ENCODE measurements at places on chromosomes 2 and 18. TPM values are rescaled to one million over a fixed set of nuclear protein-coding genes. Genes with fewer than 3 reads are reported as not detected.

Gene PLCD4
- total RNA-seq: 0.35 TPM

GRCh38 chr2:30147196-30147714, 448 bp downstream of the YPEL5 start:
- H3K4me1 ChIP-seq: peaks cover 63% of the 10 kb centered on the region
- no peak overlapping the region for H3K27ac ChIP-seq
- peaks cover 8% of the 10 kb centered on the region for H3K36me3 ChIP-seq
- DNase-seq: peak; percentile 54
- H3K4me3 ChIP-seq: peak overlapping the region; percentile 94

DNA sequence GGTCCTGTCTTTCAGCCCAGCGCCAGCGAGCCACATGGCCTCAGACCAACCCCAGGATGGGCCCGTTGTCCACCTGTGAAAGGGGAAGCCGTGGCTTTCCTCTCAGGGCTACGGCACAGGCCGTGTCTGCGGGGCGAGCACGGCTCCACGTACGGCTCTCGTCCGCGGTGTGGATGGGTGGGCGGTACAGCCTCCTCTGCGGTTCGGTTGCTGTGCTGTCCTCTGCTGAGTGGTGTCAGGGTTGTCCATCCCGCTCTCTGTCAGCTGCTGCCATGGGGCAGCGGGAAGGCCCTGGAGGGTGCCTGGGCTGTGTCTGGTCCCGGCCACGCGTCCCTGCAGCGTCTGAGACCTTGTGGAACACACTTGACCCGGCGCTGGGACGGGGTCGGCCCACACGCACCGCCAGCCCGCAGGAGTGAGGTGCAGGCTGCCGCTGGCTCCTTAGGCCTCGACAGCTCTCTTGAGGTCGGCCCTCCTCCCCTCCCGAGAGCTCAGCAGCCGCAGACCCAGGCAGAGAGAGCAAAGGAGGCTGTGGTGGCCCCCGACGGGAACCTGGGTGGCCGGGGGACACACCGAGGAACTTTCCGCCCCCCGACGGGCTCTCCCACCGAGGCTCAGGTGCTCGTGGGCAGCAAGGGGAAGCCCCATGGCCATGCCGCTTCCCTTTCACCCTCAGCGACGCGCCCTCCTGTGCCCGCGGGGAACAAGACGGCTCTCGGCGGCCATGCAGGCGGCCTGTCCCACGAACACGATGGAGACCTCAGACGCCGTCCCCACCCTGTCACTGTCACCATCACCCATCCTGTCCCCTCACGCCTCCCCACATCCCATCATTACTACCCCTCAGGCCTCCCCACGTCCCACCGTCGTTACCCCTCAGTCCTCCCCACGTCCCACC, 128.7 kb downstream of the NFATC1 start:
- peaks cover 81% of the 10 kb centered on the region for H3K4me1 ChIP-seq
- H3K4me3 ChIP-seq: peak overlapping the region; percentile 81
- H3K27ac ChIP-seq: peak overlapping the region; percentile 57
- H3K36me3 ChIP-seq: peaks cover 4% of the 10 kb centered on the region

GRCh38 chr2:206890179-206890578, 49.1 kb upstream of the CPO start:
- no peak overlapping the region for H3K4me3 ChIP-seq
- no peak overlapping the region for H3K27ac ChIP-seq
- no peaks in the 10 kb centered on the region for H3K27me3 ChIP-seq
- H3K4me1 ChIP-seq: no peaks in the 10 kb centered on the region

Gene IL1A
- 1.4 TPM for total RNA-seq

DNA sequence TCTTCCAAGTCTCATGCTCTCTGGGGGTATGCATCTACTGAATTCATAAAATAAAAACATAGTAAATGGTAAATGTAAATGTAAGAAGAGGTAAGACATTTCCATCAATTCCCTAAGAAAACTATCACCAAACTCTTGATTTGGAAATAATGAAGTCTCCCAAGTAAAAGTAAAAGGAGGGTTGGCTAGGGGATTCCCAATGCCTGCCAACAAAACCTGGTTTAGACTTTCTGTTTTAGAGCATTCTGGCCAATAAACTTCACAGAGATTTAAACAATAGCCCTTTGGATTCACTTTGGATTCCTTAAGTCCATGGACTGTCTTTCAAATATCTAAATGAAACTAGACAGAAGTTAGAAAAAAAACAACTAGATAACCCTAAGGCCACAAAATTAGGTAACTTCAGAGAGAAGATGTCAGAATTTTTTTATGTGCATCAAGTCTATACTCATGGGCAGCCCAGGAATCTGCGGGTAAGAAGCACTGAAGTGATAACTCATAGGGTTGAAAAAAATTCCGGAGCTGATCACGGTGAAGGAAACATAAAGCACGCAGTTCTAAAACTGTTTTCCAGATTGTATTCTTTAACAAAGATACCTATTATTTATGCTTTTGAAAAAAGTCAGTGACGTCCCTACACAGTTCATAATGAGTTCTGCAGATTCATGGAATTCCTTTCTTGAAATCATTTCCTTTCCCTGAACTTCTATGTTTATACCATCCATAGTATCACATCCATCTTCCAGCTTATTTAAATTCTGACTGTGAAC, 263.6 kb downstream of the AFF3 start:
- no peak overlapping the region for H3K4me3 ChIP-seq
- H3K27ac ChIP-seq: no peak overlapping the region
- H3K36me3 ChIP-seq: no peaks in the 10 kb centered on the region

DNA sequence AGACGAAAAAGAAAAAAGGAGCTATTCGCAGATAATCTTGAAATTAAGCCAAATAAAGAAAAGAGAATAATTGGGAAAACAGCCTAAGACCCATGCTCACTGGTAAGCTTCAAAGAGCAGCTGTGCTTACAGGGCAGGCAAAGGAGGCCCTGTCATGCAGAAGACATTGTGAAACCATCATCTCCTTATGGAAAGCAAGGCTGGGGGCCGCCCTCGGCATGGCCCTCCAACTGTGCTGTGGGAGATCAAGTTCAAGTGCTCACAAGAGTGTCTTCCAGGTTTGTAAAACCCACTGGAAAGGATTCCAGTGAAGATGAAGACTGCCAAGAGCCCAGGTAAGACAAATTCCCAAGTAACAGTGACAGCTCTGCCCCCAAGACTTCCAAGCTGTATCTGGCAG, 32.2 kb downstream of the ACVR1 start:
- no peaks in the 10 kb centered on the region for H3K27me3 ChIP-seq
- no peak overlapping the region for H3K27ac ChIP-seq
- DNase-seq: no peak
- peaks cover 25% of the 10 kb centered on the region for H3K4me1 ChIP-seq
- peaks cover 12% of the 10 kb centered on the region for H3K36me3 ChIP-seq

DNA sequence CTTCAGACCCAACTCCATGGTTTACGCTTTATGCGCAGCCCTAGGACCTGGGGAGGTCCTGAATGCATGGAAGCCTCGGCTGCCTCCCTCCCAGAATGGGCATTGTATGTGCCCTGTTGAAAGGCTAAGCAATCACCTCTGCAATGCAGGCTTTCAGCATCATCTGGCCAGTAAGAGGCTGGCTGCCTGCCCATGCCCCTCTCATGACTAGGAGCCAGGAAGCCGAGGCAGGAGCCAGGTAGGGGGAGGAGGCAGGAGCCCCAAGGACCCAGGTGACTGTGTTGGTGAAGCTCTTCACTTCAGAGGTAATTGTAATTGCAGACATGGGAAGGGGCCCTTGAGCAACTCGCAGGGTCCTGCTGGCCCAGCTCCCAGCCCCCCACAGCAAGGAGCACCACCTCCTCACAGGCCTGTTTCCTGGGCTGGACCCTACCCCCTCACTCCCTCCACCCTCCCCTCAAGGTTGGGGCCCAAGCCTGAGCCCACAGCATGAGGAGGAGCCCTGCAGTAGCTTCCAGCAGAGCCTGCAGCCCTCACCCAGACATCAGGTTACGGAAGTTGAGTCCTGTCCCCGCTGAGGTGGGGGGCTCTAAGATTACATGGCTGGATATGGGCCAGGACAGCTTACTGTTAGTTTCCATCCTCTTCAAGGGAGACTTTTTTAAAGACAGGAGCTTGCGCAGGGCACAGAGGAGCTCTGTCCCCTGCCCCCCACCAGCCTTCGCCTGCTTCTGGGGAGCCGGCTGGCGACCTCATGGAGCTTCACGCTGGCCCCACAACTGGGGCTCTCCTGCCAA, 21.9 kb downstream of the CRACDL start:
- peaks cover 33% of the 10 kb centered on the region for H3K4me1 ChIP-seq
- H3K36me3 ChIP-seq: no peaks in the 10 kb centered on the region
- H3K27ac ChIP-seq: no peak overlapping the region
- DNase-seq: no peak
- H3K4me3 ChIP-seq: no peak overlapping the region

DNA sequence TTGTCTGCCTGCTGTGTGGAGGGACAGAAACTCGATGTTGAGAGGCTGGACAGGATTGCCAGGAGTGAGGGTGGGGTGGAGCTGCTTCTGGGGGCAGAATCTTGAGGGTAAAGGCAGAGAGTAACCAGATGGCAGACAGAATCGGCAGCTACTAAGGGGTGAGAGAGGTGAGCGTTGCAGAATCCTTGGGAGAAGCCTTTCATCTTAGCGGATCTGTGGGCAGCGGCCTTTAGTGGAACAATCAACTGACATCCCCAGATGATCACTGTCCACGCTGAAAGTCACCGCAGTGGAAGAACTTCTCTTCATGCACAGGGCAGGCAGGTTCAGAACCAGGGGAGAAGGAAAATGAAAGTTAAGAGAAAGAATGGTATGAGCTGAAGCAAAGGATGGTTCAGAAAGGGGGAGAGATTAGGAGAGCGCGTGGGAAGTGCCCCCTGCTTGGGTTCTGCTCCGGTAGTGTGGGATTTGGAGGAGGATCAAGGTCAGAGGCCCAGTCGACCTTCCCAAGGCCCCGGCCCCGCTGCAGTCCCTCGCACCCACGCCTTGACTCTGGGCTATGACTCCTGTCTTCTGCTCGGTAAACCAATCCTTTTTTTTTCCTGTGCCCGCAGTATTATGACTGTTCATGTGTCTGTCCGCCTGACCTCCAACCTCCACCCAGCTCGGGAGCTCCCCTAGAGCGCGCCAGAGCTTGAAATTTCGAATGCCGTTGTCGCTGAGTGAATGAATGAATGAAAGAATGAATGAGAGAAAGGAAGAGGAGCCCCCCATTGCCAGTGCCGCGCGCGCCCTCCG, 584 bp downstream of the BOLA3 start:
- no peak overlapping the region for H3K4me3 ChIP-seq
- peak; percentile 65 for DNase-seq
- no peaks in the 10 kb centered on the region for H3K36me3 ChIP-seq
- peaks cover 10% of the 10 kb centered on the region for H3K4me1 ChIP-seq

- no peaks in the 10 kb centered on the region for H3K36me3 ChIP-seq
- H3K4me3 ChIP-seq: no peak overlapping the region
- no peaks in the 10 kb centered on the region for H3K27me3 ChIP-seq
- DNase-seq: no peak
These were observed 261.6 kb downstream of the ASXL3 start for GRCh38 chr18:33839452-33840211.

DNA sequence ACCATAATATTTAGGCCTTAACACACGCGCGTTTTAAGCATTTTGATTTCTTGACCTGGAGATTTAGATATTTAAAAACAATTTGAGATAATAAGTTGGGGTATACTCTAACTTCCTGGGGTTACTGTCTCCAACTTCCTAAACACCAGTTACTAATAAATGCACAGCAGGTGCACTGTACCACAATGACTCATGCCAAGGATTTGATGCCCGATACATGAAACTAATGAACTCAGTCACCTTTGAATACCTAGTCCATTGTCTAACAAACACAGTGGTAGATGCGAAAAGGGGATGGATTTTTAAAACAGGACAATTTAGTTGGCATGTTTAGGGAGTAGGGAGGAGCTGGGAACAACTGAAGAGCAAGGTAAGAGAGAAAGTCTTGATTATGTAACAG, 21.2 kb downstream of the CABYR start:
- no peaks in the 10 kb centered on the region for H3K36me3 ChIP-seq
- no peak overlapping the region for H3K4me3 ChIP-seq
- DNase-seq: no peak
- H3K4me1 ChIP-seq: peaks cover 5% of the 10 kb centered on the region

Data from activated T-cell treated with anti-CD3 and anti-CD28 coated beads, Interleukin-2, amount 50 U/mL, for 72 hours (primary cell).